ENCODE measurements at places on chromosomes 3 and 15. TPM values are rescaled to one million over a fixed set of nuclear protein-coding genes. Genes with fewer than 3 reads are reported as not detected.

- no peak overlapping the region for H3K4me3 ChIP-seq
- H3K36me3 ChIP-seq: no peaks in the 10 kb centered on the region
- H3K27me3 ChIP-seq: no peaks in the 10 kb centered on the region
- H3K4me1 ChIP-seq: no peaks in the 10 kb centered on the region
- no peak for DNase-seq
These were observed 29.4 kb downstream of the TP53BP1 start for GRCh38 chr15:43463507-43463906.

GRCh38 chr3:100257586-100257985, 3.2 kb upstream of the TBC1D23 start:
- no peaks in the 10 kb centered on the region for H3K27me3 ChIP-seq
- no peaks in the 10 kb centered on the region for H3K36me3 ChIP-seq
- no peak overlapping the region for H3K4me3 ChIP-seq
- H3K4me1 ChIP-seq: peaks cover 38% of the 10 kb centered on the region

GRCh38 chr3:127970966-127971592, 56.0 kb downstream of the KBTBD12 start:
- H3K36me3 ChIP-seq: no peaks in the 10 kb centered on the region
- H3K27me3 ChIP-seq: no peaks in the 10 kb centered on the region
- H3K4me3 ChIP-seq: no peak overlapping the region
- no peak overlapping the region for H3K27ac ChIP-seq
- H3K4me1 ChIP-seq: peaks cover 17% of the 10 kb centered on the region

DNA sequence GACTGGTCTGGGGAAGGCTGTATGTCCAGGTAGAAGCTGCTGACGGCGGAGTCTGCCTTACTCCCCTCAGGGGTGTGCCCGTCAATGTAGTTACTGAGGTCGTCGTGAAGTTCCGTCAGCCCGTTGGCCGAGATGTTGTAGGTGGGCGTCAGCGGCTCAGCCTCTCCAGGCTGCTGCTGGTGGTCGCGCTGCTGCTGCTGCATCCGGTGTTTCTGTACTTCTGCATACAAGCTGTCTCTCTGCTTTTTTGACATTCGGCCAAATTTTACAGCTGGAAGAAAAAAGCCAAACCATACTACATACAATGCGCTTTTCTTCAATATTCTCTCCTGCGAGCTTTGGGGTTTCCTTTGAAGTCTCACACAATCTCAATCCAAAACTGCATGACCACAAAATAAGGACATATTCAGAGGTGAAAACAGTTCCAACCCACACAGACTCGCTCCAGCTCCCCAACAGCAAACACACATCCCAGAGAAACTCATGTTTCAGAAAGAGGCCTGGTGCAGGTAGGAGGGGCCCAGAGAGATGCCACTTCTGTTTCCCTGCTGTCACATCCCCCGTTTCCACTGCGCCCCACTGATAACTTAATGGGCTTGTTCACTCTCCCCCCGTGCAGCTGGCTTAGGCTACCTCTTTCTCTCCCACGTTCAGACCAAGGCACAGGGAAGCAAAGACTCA, 32.5 kb upstream of the ICE2 start:
- peaks cover 7% of the 10 kb centered on the region for H3K36me3 ChIP-seq
- no peaks in the 10 kb centered on the region for H3K27me3 ChIP-seq
- no peak overlapping the region for H3K4me3 ChIP-seq
- no peak overlapping the region for H3K27ac ChIP-seq
- H3K4me1 ChIP-seq: no peaks in the 10 kb centered on the region

LDHAL6B gene
- total RNA-seq: not detected

CAMK2N2 gene
- 0.71 TPM for total RNA-seq
